ENCODE measurements at places on chromosomes 12 and 14.

- DNase-seq = no peak
These were observed 24.0 kb downstream of the TTC9 start for GRCh38 chr14:70665448-70666360.

DNA sequence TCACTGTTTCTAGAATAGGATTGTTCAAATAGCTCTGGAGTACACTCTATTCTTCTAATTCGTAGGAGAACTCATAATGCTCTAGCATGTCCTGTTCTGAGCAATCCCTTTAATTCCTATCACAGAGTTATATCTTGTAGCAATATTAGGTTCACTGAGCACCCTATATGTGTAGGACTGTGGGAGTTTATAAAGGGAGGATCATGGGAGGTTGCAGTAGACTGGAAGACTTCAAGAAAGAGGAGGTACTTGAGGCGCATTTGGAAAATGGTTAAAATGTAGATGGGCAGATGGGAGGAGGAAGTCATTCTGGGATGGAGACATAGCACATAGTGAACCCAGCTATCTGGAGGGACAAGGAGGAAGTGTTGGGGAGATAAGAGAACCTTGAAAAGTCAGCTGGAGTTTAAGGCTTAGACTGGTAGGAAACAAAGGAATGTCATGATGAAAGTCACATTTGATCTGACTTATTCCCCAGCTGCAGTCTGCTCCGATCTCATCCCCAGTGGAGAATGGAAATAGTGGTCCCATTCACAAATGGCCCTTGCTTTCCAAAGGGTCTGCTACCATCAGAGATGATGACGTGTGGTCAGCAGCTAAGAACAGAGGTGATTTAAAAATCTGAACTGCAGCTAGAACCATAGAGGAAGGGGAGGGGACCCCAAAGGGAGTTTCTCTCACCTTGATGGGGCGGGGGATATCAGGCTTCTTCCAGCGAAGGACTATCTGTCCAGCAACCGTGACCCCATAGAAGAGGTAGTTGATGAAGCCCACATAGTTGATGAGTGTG is 10.1 kb upstream of the CEBPE start:
- DNase-seq = peak; percentile 73

- DNase-seq = no peak
These were observed 100.6 kb downstream of the DIO2 start for GRCh38 chr14:80110721-80111120.

DNA sequence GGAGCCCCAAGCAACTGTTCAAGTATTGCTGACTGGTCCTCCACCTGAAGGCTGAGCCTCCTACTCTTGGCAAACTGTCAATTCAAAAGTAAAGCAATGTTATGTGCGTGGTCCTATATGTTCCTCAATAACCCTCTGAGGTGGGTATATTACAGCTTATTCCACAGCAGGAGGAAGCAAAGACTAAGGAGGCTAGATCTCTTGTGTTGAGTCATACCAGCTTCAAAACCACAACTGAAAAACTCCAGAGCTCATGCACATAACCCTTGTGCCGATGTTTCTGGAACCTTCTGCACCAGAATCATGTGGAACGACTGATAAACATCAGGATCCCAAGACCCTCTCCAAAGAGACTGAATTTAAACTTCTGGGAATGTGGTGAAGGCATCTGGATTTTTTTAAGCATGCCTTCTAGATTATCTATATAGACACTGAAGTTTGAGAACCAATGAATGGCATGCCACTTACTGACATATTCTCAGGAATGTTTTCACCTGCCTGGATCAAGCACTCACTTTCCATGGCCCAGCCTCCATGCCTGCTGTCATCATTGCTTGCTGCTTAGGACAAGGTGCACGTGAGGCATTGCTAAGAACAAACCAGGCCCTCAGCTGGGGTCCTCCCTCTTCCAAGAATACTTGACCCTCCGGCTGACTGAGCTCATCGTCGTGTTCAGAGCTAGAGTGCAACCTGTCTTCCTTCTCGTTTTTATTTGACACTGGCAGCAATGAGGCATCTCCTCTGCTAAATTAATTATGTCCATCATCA is 194.7 kb downstream of the BCL11B start:
- no peak for DNase-seq

- peak; percentile 50 for DNase-seq
These were observed 65.0 kb downstream of the SETD3 start for GRCh38 chr14:99415496-99416281.

GRCh38 chr14:98754343-98755020 is 517.5 kb downstream of the BCL11B start:
- no peak for DNase-seq

DNA sequence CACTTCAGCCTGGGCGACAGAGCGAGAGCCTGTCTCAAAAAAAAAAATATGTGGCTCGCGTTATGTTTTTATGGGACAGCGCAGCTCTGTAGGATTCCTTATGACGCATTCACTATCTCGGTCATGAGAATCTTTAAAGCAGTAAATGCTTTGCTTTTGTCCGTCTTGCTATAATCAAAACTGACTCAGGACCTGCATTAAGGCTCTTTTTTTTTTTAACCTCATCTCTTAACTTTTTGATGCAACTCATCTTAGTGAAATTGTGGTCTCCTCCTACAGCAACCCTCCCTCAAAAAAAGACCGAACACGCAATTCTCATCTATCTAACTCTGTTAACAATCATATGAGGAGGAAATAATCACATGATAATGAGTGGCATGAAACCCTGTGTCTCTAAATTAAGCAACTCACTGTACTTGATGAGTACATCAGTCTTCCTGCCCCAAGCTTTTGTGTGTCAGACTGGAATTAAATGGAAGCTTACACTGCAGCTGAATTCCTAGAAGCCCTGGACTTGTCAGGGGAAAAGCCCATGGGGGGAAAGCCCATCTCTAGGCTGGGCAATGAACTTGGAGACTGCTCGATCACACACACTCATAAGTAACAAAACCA is 4.3 kb downstream of the P2RX4 start:
- peak; percentile 1 for DNase-seq

- DNase-seq = peak; percentile 25
These were observed 192.4 kb upstream of the SLC16A7 start for GRCh38 chr12:59403259-59403932.

GRCh38 chr14:105142651-105143450 is 25.7 kb downstream of the JAG2 start:
- no peak for DNase-seq

GRCh38 chr14:47149326-47149725 is 497.7 kb upstream of the RPL10L start:
- DNase-seq = no peak

Data from K562 (cell line).